Osteocyte (in vitro differentiated cells): ENCODE measurements at places on chromosomes 6 and 20. TPM values are rescaled to one million over a fixed set of nuclear protein-coding genes. Genes with fewer than 3 reads are reported as not detected.
A peak's percentile ranks its signal among the peaks of the same experiment; 100 is the strongest.

DNA sequence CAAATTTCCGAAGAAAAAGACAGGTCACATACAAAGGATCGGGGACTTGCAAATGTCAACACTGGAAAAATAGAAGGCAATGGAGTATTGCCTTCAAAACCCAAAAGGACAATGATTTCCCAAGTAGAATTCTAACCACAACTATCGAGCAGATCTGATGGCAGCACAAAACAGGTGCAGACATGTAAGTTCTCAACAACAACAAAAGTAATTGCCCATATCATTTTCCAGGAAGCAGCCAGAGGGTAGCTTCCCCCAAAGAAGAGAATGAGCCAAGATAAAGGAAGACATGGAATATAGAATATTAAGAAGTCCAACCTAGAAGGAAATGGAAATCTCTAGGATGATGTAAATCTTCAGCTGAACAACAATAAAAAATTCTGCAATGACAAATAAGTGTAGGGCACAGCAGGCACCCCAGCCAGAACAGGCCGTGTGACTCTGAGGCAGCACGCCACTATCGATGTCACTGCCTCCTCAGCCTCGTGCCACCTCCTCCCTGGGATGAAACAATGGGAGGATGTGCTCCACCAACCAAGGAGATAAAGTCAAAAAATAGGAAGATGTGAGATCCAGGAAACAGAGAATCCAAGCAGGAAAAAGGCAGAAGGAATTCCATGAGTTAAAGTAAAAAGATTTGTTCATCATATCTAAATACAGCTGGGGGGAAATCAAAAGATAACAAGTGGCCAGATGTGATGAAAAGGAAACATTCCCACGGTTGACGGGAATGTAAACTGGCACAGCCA, 34.1 kb downstream of the SERPINB1 start:
- H3K4me1 ChIP-seq: peaks cover 3% of the 10 kb centered on the region
- H3K27ac ChIP-seq: no peak overlapping the region
- no peak overlapping the region for H3K4me3 ChIP-seq
- no peaks in the 10 kb centered on the region for H3K36me3 ChIP-seq
- DNase-seq: no peak

- no peaks in the 10 kb centered on the region for H3K27me3 ChIP-seq
- H3K27ac ChIP-seq: no peak overlapping the region
- peaks cover 2% of the 10 kb centered on the region for H3K36me3 ChIP-seq
- no peak overlapping the region for H3K4me3 ChIP-seq
- H3K4me1 ChIP-seq: peaks cover 13% of the 10 kb centered on the region
Measured at GRCh38 chr20:8476021-8476420, 344.0 kb downstream of the PLCB1 start.

- DNase-seq: no peak
- H3K27me3 ChIP-seq: no peaks in the 10 kb centered on the region
- no peaks in the 10 kb centered on the region for H3K4me1 ChIP-seq
- no peak overlapping the region for H3K4me3 ChIP-seq
- H3K27ac ChIP-seq: no peak overlapping the region
Measured at GRCh38 chr6:163248051-163248450, 166.5 kb upstream of the QKI start.

DNA sequence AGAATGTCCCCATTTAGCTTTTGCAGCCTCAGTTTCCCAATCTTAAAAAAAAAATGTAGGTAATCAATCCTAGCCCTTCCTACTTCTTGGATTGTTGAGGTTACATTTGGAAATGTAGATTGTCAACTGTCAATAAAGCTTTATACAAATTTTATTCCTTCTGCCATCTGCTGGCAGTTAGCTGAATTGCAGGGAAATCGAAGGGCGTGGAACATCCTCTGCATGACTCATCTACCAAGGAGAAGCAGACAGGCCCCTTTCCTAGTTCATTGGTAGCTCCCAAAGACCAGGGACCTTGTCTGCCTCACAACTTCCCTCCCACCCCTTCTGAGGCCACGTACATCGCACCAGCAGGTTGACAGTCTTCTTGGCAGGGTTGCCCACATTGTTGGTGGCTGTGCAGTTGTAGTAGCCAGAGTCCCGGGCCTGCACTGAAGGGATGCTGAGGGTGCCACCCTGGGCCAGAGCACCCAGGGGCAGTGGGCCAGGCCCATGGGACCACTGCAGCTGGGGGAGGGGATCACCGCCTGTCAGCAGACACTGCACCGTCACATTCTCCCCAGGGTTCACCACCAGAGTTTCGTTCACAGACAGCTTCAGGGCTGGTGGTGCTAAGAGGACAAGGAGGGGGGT, 43.6 kb downstream of the MDGA1 start:
- no peaks in the 10 kb centered on the region for H3K27me3 ChIP-seq
- no peak overlapping the region for H3K27ac ChIP-seq
- peaks cover 17% of the 10 kb centered on the region for H3K36me3 ChIP-seq
- no peaks in the 10 kb centered on the region for H3K4me1 ChIP-seq
- no peak for DNase-seq
- no peak overlapping the region for H3K4me3 ChIP-seq

DNA sequence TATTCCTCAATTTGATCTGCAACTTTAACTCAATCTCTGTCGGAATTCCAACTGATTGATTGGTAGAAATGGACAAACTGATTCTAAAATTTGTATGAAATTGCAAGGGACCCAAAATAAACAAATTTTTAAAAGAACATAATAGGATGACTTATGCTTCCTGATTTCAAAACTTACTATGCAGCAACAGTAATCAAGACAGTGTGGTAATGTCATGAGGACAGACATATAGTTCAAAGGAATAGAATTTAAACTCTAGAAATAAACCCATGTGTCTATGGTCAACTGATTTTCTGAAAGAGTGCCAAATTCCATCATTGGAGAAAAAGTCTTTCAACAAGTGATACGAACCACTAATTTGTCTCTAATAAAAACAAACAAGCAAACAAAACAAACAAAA, 1320.1 kb upstream of the GJE1 start:
- peaks cover 6% of the 10 kb centered on the region for H3K4me1 ChIP-seq
- H3K27ac ChIP-seq: no peak overlapping the region
- peaks cover 1% of the 10 kb centered on the region for H3K36me3 ChIP-seq
- no peaks in the 10 kb centered on the region for H3K27me3 ChIP-seq
- no peak for DNase-seq

DNA sequence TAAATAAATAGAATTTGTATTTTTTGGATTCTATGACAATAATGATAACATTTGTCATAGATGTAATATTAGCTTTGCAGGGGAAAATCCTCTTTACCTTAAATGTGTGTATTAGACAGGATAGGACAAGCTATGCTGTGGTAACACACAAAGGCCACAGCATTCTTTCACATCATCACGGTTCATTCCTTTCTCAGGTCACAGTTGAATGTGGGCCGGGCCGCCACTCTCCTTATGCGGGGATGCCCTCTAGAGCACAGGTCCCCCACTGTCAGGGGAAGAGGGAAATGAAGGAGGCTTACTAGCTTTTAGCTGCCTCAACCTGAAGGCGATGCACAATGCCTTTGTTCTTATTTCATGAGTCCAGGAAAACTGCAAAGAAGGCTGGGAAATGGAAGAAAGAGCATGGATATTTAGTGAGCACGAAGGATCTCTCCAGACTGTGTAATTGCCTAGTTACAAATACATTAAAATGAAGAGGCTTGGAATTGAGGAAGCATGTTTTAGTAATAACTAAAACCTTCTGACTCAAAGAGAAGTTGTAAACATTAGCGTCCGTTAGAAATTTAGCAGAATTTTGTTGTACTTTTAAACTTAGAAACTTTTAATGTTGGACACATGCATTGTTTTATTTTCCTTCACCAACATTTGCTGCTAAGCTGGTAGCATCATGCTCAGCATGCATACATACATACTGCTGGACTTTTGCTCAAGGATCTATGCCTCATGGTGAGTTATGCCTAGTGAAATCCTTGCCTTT, 248.9 kb upstream of the FOXQ1 start:
- no peaks in the 10 kb centered on the region for H3K27me3 ChIP-seq
- H3K36me3 ChIP-seq: no peaks in the 10 kb centered on the region
- no peak overlapping the region for H3K27ac ChIP-seq

DNA sequence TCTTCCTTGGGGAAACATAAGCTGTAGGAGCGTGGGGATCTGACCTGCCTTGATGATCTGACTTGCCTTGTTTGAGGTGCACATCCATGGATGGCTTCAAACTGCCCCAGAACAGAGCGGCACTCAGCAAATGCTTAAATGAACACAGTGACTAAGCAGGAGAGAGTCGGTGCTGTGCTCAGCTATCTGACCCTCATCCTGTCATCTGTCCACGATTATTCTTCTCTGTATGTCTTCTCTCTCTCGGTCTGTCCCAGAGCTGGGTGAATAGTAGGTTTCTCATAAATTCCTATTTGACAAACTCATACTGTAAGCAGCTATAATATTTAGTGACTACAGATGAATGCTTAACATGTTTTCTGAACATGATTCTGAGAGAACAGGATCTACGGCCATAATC, 37.3 kb downstream of the TRAM2 start:
- peaks cover 97% of the 10 kb centered on the region for H3K4me1 ChIP-seq
- DNase-seq: no peak
- peak overlapping the region; percentile 48 for H3K4me3 ChIP-seq
- peaks cover 27% of the 10 kb centered on the region for H3K36me3 ChIP-seq

DNA sequence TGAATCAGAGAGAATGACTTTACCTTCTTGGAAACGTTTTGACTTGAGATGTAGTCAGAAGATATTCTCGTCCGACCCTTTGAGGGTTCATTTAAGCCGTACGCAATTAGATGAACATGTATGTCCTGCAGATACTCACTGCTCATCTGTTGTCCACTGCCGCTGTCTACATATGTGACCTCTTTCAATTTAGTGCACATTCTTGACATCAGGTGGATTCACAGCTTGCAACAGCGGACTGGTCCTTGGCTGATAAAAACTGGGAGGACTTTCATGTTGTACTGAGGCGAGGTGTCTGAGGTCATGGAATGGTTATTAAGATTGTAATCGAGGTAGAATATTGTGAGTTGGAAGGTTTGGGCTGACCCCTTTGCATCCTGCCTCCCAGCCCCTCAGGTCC, 194.2 kb downstream of the JARID2 start:
- no peak for DNase-seq
- H3K27ac ChIP-seq: no peak overlapping the region
- peaks cover 38% of the 10 kb centered on the region for H3K4me1 ChIP-seq
- no peaks in the 10 kb centered on the region for H3K36me3 ChIP-seq
- H3K27me3 ChIP-seq: no peaks in the 10 kb centered on the region
- no peak overlapping the region for H3K4me3 ChIP-seq

DNA sequence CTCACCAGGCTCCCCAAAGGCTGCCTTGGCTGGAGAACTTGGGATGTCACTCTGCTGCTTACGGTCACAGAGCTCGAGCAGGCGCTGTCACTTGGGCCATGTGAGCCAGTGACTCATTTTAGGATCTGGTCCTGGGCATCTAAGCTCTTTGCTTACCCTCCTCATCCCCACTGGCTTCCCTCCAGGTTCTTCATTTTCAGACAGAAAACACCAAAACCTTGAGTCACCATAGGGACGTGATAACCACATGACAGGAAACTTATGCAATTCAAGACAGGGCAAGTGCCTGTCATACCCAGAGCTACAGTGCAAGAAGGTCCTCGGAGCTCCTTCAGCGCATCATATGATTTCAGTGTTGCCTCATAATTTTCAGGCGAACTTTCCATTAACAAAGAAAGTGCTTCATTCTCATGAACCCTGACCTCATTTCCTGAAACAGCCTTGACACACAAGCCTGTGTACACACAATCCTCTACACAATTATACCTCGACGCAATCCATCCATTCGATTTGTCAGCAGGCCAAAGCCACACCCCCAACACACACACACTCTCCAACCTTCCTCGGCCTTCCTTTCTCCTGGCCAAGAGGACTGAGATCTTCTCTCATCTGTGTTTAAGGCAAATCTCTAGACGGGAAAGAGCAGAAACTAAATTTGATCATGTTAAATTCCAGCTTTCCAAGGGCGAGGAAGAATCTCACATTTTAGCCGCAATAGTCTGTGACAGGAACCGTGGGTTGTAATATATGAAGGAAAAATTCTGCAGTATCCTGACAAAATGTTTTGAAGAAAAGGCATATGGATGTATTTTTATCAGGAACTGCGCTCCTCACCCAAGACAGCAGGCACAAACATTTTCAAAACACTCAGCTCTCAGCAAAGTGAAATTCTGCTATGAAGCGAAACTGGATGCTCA, 25.3 kb downstream of the TBC1D7 start:
- peaks cover 35% of the 10 kb centered on the region for H3K36me3 ChIP-seq
- DNase-seq: peak; percentile 59
- no peak overlapping the region for H3K4me3 ChIP-seq
- H3K4me1 ChIP-seq: peaks cover 21% of the 10 kb centered on the region
- H3K27ac ChIP-seq: peak overlapping the region; percentile 76

- no peaks in the 10 kb centered on the region for H3K27me3 ChIP-seq
- H3K36me3 ChIP-seq: no peaks in the 10 kb centered on the region
- H3K27ac ChIP-seq: no peak overlapping the region
- no peak for DNase-seq
- H3K4me1 ChIP-seq: no peaks in the 10 kb centered on the region
Measured at GRCh38 chr20:8443464-8444072, 311.5 kb downstream of the PLCB1 start.

DNA sequence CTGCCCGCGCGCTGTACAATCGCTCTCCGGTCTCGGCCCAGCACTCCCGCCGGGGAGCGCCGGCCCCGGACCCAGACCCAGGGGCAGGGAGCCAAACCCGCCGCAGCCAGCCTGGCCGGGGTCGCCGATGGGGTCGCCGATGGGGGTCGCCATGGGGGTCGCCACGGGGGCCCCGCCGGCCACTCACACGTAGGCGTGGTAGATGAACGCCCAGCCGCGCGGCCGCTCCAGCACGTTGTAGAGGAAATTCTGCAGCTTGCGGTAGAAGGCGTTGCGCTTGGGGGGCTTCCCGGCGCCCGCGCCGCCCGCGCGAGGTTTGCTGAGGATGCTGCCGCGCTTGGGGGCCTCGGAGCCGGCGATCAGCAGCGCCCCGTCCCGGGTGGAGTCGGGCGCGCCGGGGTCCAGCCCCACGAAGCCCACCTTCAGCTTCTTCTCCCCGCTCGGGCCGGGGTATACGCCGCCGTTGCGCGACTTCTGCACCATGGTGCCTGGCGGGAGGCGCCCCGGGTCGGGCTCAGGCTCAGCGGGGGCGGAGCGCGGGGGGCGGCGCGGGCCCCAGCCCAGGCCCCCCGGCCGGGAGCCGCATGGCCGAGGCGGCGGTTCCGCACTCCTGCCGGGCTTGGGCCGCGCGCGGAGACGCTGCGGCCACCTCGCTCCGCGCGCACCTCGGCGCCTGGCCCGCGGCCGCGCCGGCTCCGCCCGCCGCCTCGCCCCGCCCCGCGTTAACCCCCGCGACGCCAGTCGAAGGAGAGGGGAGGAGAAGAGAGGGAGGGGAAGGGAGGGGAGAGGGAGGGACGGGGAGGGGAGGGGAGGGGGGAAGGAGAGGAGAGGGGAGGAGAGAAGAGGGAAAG, at the start of gene KCNQ2:
Gene KCNQ2, minus strand, starts transcription at position 675 of the 851 bp plus-strand sequence. Its CDS starts 192 bp downstream, at position 483.
- H3K36me3 ChIP-seq: no peaks in the 10 kb centered on the region
- no peak within 1 kb of the TSS for H3K4me3 ChIP-seq
- H3K4me1 ChIP-seq: no peaks in the 10 kb centered on the region
- H3K27ac ChIP-seq: no peak within 1 kb of the TSS
- H3K27me3 ChIP-seq: peaks cover 41% of the 10 kb centered on the region

Gene CYP39A1
- total RNA-seq: 0.30 TPM in 1 of 2 replicates, not detected in the other

Gene BCKDHB
- 15.9 and 20.4 TPM in 2 replicates for total RNA-seq

Gene CST4
- not detected in 2 replicates for total RNA-seq

Gene PDE10A
- total RNA-seq: 7.3 and 9.8 TPM in 2 replicates

Gene TBC1D7
- 15.3 and 19.9 TPM in 2 replicates for total RNA-seq

Gene ZNF451
- total RNA-seq: 53.1 and 53.6 TPM in 2 replicates
